ENCODE measurements at places on chromosomes 7 and 10.

- peak; percentile 0 for DNase-seq
Observed at GRCh38 chr7:148185041-148185440, 405.5 kb upstream of the C7orf33 start.

DNA sequence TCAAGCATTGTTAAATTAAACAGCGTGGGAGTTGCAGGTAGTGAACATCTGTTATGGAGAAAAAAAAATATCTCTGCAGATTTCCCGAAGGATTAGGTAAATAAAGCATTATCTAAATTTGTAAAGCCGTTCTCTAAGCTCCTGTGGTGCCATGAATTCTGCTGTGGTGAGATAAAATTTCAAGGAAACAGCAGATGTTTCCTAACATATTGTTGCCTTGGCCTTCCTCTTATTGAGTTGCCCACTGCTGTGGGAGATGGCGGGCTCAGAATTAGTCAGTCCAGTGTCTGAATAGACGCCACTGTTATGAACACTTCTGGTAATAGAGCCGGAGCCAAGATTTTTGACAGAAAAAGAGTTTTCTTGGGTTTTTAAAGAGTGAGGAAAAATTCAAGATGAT is 82.6 kb upstream of the ELMO1 start:
- no peak for DNase-seq

GRCh38 chr10:78556705-78557432 is 511.9 kb upstream of the ZMIZ1 start:
- no peak for DNase-seq

- DNase-seq: peak; percentile 45
Observed at GRCh38 chr10:52578871-52579405, 193.6 kb downstream of the MBL2 start.

- no peak for DNase-seq
Observed at GRCh38 chr10:43968076-43968475, 319.4 kb upstream of the ZNF32 start.

DNA sequence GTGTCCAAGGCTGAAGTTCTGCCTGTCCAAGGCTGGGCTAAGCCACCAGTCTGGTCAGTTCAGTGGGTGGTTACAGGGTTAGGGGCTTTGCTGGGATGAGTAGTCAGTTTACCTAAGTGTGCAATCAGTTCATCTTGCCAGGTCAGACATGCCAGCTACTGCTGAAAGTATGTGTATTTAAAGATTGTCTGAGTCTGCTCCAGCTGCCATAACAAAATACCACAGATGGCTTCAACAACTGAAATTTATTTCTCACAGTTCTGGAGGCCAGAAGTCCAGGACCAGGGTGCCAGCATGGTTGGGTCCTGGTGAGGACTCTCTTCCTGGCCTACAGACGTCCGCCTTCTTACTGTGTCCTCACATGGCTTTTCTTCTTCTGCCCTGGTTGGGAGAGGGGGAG is 52.4 kb upstream of the TNS3 start:
- no peak for DNase-seq

DNA sequence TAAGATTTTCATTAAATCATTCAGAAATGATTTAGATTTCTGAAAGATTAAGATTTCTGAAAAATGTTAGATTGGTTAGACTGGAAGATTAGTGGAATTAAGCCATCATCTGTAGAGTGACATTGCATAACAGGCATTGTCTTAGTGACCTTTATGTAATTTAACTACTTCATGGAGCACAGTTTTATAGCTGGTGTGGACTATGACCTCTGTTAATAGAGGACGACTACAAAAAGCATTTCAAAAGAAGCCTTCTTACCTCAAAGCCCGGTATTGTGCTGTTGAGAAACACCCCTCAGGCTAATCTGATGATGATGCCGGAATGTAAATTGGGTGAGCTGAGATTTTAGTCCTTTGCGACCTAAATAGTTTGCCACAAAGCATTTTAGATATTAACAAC is 55.6 kb downstream of the GALNT11 start:
- no peak for DNase-seq

DNA sequence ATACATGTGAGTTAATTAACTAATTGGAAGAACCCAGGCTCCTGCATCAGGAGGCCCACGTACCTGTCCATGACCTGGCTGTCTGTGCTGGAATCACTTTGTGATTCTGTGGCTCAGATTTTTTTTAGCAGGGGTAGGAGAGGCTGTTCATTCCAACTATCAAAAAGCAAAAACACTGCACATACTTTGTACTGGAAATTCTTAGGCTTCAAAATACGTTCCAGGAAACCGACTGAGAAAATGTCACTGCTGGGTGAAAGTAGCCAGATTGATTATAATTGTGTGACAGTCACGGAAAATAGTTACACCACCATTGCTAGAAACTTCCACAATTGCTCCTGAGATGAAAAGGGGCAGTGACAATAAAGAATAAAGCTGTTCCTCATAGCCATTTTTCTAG is 91.0 kb downstream of the SLC16A9 start:
- no peak for DNase-seq

- DNase-seq: no peak
Observed at GRCh38 chr10:78148961-78149612, 115.4 kb downstream of the RPS24 start.

- no peak for DNase-seq
Observed at GRCh38 chr7:18572154-18572553, 76.6 kb downstream of the HDAC9 start.

DNA sequence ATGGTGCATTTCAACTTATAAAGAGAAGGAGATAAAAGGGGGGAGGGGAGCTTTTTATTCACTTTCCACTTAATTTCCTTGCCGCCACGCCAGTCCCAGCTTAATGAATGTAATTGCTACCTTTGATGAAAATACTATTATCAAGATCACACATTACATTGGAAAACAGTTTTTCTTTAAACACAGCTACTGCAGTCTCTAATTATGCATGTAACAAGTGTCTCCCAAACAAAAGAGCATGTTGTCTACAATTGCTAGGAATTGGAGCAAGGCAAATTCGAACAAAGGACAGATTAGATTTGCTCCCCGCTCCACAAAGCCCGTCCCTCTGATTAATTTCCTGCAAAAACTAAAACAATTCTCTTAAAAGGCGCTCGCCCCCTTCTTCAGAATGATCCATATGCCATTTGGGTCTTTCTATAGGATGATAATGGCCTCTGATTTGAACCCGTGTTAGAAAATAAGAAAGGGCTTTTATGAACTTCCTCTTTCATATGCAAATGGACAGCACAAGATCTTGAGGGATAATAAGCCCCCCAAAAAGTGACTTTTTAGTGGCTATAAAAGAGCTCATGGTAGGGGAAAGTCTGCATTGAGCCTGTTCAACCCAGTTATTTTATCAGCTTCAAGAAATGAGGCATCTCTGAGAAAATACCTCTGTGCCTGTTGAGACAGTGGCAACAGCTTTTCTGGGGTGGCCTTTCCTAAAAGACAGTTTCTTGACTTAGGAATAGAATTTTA is 60.6 kb downstream of the ACADSB start:
- no peak for DNase-seq

DNA sequence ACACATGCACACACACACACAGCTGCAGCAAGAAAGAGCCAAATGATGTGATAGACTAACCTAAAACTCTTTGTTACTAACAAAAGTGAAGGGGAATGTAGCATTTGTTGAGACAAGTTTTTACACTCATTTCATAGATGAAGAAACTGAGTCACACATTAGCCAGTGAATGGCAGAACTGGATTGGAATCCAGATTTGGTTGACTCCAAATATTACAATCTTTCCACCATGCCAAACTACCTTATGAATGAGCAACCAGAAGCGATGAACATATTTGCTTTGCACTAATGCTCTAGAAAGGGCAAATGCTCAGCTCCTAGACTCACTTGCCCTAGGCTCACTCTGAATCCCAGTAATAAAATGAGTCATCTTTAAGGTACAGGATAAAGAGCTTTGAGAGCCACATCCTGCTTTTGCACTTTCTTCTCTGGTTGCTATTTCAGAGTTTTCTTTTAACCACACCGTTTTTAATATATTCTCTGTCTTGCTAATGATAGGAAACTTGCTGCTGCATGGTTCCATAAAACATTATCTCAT is 111.9 kb downstream of the GPAM start:
- DNase-seq: no peak

GRCh38 chr10:77905781-77906180 is 20.8 kb downstream of the DLG5 start:
- DNase-seq: no peak

DNA sequence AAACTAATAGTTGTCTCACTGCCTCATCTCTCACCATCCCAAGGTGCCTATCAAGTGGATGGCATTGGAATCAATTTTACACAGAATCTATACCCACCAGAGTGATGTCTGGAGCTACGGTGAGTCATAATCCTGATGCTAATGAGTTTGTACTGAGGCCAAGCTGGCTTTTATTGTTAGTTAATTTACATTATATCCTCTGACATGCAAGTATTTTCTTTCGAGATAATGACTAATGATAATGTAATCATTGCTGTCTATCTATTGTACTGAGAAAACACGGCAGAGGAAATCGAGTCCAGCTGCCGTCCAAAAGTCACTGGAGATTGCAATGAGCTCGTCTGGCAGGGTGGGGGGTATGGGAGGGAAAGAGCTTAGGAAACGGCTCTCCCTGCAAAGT is 172.4 kb upstream of the LANCL2 start:
- DNase-seq: peak; percentile 84

- DNase-seq: no peak
Observed at GRCh38 chr7:139671967-139672366, 105.8 kb downstream of the HIPK2 start.

GRCh38 chr10:79246209-79246581 is 101.1 kb upstream of the PPIF start:
- DNase-seq: no peak

- DNase-seq: peak; percentile 89
Observed at GRCh38 chr10:97689559-97690020, 2.5 kb upstream of the AVPI1 start.

DNA sequence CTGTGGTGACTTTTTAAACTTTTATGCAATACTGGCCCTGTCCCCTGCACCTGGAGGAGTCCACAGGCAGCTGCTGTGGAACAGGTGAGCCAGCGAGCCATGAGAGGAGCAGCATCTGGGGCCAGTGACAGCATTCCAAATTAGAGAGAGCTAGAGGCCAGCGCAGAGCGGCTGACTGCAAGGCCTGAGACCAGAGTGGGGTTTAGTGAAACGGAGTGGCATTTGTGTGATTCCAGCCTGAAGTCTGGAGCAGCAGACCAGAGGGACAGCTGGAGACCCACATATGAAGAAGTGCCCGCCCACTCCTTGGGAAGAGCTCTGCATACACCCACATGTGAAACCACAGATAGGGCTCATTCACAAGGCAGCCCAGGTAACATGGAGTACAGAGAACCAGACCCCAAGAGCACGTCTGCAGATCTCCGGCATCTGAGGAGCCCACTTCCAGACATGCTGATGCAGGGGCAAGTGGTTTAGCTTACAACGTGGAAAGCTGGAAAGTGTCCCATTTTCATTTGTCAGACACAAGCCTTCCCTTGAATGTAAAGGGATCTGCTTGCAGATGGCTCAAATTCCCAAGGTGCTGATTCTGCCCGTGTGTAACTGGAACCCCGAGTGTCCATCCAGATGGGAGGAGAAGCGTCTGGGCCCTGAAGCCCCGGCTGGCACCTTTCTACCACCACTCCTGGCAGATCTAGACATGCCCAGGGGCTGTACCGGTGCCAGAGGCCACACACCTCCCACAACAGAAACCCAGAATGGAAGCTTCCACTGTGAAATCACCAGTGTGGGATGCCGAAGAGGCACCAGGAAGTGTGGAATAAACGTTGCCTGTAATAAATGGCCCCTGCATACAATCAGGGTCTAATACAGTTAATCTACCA is 256.0 kb upstream of the TCERG1L start:
- no peak for DNase-seq

DNA sequence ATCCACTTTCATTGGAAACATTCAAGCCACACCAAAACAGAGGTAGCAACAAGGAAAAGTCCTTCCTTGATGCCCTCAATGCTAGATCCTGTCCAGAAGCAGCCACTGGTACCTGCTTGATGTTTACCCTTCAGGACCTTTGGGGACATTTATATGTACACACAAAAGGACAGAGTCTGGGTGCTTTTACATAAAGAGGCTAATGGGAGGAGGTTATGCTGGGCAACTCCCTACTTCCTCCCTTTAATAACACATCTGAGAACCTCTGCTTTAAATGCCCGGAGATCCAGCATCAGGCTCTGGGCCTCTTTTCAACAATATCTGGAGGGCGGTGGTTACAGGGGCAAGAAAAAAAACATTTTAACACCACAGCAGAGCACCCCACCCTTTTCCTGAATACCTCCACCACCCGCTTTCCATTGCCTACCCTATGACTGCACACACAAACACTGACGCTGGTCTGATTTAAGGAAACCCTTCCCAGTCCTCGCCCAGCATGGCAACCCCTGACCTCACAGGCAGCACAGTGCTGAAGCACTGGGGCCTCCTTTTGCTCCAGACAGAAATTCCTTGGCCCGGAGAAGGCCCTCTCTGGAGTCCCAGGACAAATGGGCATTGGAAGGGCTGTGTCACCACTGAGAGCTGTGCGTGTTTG is 39.3 kb upstream of the DUSP5 start:
- no peak for DNase-seq

DNA sequence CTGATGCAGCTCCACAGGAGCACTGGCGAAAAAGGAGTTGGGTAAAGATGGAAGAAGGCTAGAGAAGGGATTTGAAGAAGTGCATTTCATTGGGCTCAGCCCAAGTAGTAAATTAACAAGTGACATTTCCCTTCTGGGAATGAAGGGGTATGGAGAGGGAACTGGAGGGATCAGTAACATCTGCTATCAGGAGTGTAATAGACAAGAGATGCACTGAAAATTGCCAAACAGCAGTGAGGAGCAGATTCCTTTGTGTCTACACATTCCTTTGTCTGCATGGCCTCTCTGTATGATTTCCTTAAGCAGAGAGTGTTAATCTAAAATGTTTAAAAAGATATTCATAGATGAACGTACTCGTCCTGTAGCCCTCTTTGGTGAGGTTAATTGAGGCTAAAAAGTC is 148.2 kb upstream of the FERD3L start:
- no peak for DNase-seq

Measured in astrocyte of the spinal cord (primary cell).